Activated T-helper 1 cell treated with anti-CD3 and anti-CD28 coated beads, Interleukin-12 subunit alpha, Interleukin-12 subunit beta, Interleukin-2, Interleukin-4 antibody, amounts not matched to agents 30 ng/mL and 10 ng/mL and 1 ng/mL, durations not matched to agents 14 hours and 24 hours and 36 hours (primary cell): ENCODE measurements at places on chromosomes 5 and 9.
A peak's percentile ranks its signal among the peaks of the same experiment; 100 is the strongest.

DNA sequence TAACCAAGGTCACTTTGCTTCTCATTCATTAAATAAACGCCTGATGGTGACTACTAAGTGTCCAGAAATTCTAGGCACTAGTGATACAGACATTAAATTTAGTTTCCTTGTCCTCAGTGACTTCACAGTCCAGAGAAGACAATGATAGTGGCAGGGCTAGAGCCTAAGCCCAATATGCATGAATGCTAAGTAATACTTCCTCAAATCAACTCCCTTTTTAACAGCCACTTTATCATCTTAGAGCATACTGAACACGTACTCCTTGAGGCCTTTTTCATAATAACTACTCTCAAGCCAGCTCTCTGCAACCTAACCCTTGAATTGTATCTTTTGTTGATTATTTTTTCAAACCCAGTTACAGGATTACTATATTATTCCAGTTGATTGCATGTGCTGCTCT lies 74.1 kb downstream of the STX17 start:
- DNase-seq, result no peak
- peaks cover 5% of the 10 kb centered on the region for H3K36me3 ChIP-seq
- H3K27me3 ChIP-seq, result no peaks in the 10 kb centered on the region
- no peak overlapping the region for H3K27ac ChIP-seq

- DNase-seq, result peak; percentile 4
- peaks cover 50% of the 10 kb centered on the region for H3K36me3 ChIP-seq
- H3K4me1 ChIP-seq, result peaks cover 14% of the 10 kb centered on the region
- no peaks in the 10 kb centered on the region for H3K27me3 ChIP-seq
- H3K4me3 ChIP-seq, result no peak overlapping the region
- H3K27ac ChIP-seq, result no peak overlapping the region
Measured at GRCh38 chr5:154384480-154385235, 61.1 kb upstream of the SAP30L start.

DNA sequence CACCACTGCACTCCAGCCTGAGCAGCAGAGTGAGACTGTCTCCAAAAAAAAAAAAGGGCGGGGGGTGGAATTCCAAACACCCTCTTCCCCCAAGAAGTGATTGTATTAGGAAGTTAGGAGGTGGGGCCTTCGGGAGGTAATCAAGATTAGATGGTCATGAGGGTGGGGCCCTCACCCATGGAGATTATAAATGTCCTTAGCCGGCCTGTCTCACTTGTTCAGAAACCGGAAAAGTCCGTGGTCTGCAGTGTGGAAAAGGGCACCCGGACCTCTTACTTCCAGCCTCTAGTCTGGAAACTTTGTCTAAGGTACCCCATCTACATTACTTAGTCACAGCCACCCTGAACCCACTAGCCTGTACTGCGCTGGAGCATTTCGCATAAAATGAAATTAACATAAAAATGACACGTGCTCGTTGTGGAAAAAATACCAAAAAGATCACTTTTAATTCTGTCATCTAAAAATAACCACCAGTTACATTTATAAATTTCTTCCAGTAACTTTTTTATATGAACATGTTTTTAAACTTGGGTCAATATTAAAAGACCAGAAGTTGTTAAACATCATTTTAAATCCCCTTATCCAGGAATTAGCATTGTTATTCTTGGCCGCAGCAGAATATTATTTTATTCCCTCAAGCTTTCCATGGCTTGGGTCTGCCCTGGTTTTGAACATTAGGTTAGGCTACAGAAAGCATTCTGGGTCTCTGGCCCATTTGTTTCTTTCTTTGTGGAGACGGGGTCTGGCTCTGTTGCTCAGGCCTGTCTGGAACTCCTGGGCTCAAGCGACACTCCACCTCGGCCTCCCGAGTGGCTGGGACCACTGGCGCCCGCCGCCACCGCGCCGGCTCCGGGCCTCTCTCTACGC lies 1.2 kb upstream of the CKS2 start:
- H3K4me3 ChIP-seq, result peak overlapping the region; percentile 92
- peak overlapping the region; percentile 89 for H3K27ac ChIP-seq
- peaks cover 26% of the 10 kb centered on the region for H3K4me1 ChIP-seq
- H3K36me3 ChIP-seq, result peaks cover 25% of the 10 kb centered on the region

DNA sequence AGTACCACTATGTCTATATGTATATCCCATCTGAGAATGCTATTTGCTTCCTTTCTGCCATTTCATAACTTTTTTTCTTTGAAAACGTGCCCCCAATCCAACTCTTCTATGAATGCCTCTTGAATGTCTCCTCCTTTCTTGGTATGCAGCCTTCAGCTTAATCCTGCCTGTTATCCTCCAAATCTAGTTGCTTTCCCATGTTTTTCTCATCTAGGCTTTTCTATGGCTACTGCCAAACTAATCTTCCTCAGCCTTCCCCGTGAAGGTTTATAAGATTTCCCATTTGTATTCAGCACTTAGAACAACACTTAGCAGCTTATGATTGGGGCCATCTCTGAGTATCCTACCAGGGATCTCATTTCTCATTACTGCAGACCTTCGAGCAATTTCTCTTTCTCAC lies 2.5 kb downstream of the TGFBR1 start:
- H3K27ac ChIP-seq, result no peak overlapping the region
- peak overlapping the region; percentile 72 for H3K4me3 ChIP-seq

DNA sequence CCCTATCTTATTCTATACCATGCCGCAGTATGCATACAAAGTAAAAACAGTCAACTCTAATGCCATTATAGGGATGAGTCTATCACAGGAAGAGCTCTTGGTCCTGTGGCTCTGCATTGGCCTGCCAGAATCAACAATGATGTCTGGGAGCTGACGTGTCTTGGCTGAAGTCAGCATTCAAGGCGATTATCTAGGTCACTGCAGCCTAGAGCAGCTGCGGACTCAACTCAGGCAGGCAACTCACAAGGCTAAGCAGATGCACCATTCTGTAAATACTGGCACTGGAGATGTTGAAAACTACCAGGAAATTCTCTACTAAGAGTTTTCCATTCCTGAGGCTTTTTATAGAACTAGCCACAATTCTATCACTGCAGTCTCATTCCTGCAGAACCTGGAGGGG lies 13.3 kb downstream of the SPATA9 start:
- no peak overlapping the region for H3K27ac ChIP-seq
- H3K4me1 ChIP-seq, result no peaks in the 10 kb centered on the region
- H3K4me3 ChIP-seq, result no peak overlapping the region

GRCh38 chr5:14590949-14591348 lies 9.4 kb downstream of the OTULINL start:
- H3K27ac ChIP-seq, result no peak overlapping the region
- peaks cover 56% of the 10 kb centered on the region for H3K4me1 ChIP-seq
- no peak for DNase-seq
- peaks cover 7% of the 10 kb centered on the region for H3K36me3 ChIP-seq

GRCh38 chr5:35617435-35618303 lies at the start of gene SPEF2:
SPEF2 (plus strand) TSS chr5:35617863; CDS start chr5:35617998, 135 bp downstream.
- peaks cover 11% of the 10 kb centered on the region for H3K36me3 ChIP-seq
- peak within 1 kb of the TSS; percentile 94 for H3K27ac ChIP-seq
- H3K4me3 ChIP-seq, result peak within 1 kb of the TSS; percentile 92
- H3K4me1 ChIP-seq, result peaks cover 53% of the 10 kb centered on the region

- H3K4me1 ChIP-seq, result peaks cover 85% of the 10 kb centered on the region
- H3K36me3 ChIP-seq, result peaks cover 75% of the 10 kb centered on the region
- H3K27me3 ChIP-seq, result peaks cover 2% of the 10 kb centered on the region
Measured at GRCh38 chr9:113523421-113524141, 60.1 kb downstream of the RGS3 start.

- H3K4me3 ChIP-seq, result no peak overlapping the region
- no peak for DNase-seq
- peaks cover 19% of the 10 kb centered on the region for H3K4me1 ChIP-seq
- no peaks in the 10 kb centered on the region for H3K36me3 ChIP-seq
- H3K27ac ChIP-seq, result peak overlapping the region; percentile 4
Measured at GRCh38 chr9:19471737-19472648, 63.2 kb downstream of the ACER2 start.

DNA sequence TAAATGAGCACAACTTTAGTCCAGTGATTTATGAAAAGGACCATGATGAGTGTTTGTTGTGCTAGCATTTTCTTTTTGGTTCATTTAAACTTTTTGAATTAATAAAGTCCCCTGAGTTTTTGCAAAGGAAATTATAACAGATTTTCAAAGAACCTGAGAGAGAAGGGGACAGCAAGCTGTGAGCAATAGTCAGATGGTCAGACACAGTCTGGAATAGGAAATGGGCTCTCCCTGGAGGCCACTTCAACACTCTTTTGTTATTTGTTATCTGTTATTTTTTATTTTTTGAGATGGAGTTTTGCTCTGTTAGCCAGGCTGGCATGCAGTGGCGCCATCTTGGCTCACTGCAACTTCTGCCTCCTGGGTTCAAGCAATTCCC lies 171.1 kb downstream of the ARHGEF28 start:
- H3K4me1 ChIP-seq, result peaks cover 11% of the 10 kb centered on the region
- H3K36me3 ChIP-seq, result no peaks in the 10 kb centered on the region
- DNase-seq, result no peak
- peaks cover 7% of the 10 kb centered on the region for H3K27me3 ChIP-seq

DNA sequence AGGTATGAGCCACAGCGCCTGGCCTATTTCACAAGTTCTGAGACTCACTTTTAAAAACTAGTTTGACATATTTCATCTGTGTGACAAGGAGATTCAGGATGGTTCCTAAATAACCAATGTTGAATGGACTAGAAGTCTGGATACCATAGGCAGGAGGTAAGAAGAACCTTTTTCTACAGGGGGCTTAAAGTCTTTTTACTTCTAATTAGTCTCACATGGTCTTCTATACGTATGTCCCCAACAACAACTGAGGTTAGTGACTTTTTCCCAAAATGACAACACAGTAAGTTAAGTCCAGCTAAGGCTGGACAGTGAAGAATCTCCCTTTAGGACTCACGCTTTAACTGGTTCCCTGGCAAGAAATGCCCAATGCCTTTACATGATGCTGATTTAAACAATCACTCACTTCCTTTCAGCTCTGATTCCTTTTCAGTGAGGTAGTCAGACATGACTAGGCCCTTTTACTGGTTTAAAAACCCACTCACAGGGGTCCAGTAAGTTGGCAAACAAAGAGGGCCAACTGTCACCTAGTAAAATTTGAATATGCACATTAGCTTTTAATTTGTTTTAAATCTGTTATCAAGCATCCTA lies 12.1 kb upstream of the HAUS6 start:
- H3K27ac ChIP-seq, result no peak overlapping the region
- no peak for DNase-seq
- peaks cover 42% of the 10 kb centered on the region for H3K36me3 ChIP-seq
- no peak overlapping the region for H3K4me3 ChIP-seq
- no peaks in the 10 kb centered on the region for H3K27me3 ChIP-seq
- H3K4me1 ChIP-seq, result no peaks in the 10 kb centered on the region

GRCh38 chr5:124561451-124561850 lies 185.0 kb downstream of the ZNF608 start:
- H3K27me3 ChIP-seq, result no peaks in the 10 kb centered on the region
- no peak overlapping the region for H3K4me3 ChIP-seq
- no peaks in the 10 kb centered on the region for H3K4me1 ChIP-seq
- H3K36me3 ChIP-seq, result no peaks in the 10 kb centered on the region
- DNase-seq, result no peak

DNA sequence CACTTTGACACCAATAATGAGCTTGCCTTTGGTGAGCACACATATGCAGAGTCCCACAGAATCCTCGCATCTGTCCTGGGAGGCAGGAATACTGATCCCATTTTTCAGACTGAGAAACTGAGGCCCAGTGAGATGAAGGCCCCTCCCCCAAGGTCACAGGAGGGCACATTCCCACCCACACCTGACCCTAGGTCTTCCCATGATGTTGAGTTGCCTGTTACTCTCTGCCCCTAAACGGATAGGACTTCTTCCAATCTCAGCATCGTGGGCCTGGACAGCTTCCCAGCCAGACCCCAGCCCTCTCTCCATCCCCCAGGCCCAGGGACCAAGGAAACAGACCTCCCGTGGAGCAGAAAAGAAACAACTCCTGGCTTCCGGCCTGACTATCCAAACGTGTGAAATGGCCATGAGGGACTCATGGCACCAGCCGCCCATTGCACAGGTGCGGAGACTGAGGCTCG lies 877 bp downstream of the SH3GLB2 start:
- H3K27me3 ChIP-seq, result no peaks in the 10 kb centered on the region
- DNase-seq, result no peak
- H3K4me1 ChIP-seq, result peaks cover 33% of the 10 kb centered on the region
- no peaks in the 10 kb centered on the region for H3K36me3 ChIP-seq
- H3K27ac ChIP-seq, result peak overlapping the region; percentile 80

GRCh38 chr5:171149772-171150171 lies 159.3 kb upstream of the TLX3 start:
- H3K27ac ChIP-seq, result no peak overlapping the region
- no peak for DNase-seq
- H3K4me3 ChIP-seq, result no peak overlapping the region
- H3K4me1 ChIP-seq, result no peaks in the 10 kb centered on the region
- H3K36me3 ChIP-seq, result no peaks in the 10 kb centered on the region

GRCh38 chr9:136044207-136044970 lies 50.7 kb downstream of the NACC2 start:
- DNase-seq, result no peak
- no peak overlapping the region for H3K4me3 ChIP-seq
- no peak overlapping the region for H3K27ac ChIP-seq
- no peaks in the 10 kb centered on the region for H3K4me1 ChIP-seq
- H3K27me3 ChIP-seq, result no peaks in the 10 kb centered on the region

GRCh38 chr9:127451858-127452656 lies 747 bp downstream of the LRSAM1 start:
- peak; percentile 35 for DNase-seq
- no peaks in the 10 kb centered on the region for H3K27me3 ChIP-seq
- peaks cover 48% of the 10 kb centered on the region for H3K4me1 ChIP-seq
- peak overlapping the region; percentile 92 for H3K4me3 ChIP-seq
- H3K36me3 ChIP-seq, result peaks cover 45% of the 10 kb centered on the region

DNA sequence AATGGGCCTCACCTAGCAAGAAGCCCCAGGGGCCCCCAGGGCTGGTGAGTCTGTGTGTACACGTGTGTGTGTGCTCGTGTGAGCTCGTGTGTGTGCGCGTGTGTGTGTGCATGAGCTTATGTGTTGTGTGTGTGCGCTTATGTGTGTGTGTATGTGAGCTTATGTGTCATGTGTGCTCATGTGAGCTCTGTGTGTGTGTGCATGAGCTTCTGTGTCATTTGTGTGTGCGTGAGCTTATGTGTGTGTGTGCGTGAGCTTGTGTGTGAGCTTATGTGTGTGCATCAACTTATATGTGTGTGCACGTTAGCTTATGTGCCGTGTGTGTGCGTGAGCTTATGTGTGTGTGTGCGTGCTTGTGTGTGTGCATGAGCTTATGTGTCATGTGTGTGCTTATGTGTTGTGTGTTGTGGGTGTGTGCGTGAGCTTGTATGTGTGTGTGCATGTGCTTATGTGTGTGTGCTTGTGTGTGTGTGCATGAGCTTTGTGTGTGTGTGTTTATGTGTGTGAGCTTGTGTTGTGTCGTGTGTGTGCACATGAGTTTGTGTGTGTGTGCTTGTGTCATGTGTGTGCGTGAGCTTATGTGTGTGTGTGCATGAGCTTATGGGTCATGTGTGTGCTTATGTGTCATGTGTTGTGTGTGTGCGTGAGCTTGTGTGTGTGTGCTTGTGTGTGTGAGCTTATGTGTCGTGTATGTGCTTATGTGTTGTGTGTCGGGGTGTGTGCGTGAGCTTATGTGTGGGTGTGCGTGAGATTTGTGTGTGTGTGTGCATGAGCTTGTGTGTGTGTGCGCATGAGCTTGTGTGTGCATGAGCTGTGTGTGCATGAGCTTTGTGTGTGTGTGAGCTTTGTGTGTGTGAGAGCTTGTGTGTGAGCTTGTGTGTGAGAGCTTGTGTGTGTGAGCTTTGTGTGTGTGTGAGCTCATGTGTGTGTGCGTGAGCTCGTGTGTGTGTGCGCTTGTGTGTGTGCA lies 16.7 kb upstream of the SLC2A6 start:
- no peak overlapping the region for H3K27ac ChIP-seq
- no peak overlapping the region for H3K4me3 ChIP-seq
